Posterior cingulate gyrus (tissue), 11 donors: ENCODE measurements at places on chromosomes 13 and 19.

GRCh38 chr19:33821871-33822270 is 25.2 kb downstream of the KCTD15 start:
- no peak for DNase-seq

- DNase-seq = no peak
These were observed 1.6 kb downstream of the NACC1 start for GRCh38 chr19:13119627-13120026.

- DNase-seq = no peak
These were observed 666.2 kb downstream of the SLITRK6 start for GRCh38 chr13:85132986-85133385.

DNA sequence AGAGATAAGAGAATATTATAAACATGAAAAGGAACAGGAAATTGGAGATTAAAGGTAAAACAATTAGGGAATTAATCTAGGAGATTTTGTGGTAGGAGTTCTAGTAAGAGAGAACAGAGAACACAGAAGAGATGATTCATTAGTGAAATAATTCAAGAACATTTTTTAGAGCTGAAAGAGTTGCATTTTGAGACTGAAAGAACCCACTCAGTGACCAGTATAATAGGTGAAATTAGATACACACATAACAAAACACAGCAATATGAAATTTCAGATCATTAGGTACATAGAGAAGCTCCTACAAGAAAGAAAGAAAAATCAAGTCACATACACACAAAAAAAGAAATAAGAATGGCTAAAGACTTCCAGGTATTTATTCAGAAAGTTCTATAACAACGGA is 144.0 kb downstream of the CYSLTR2 start:
- no peak for DNase-seq

GRCh38 chr13:79989217-79989661 is 351.7 kb downstream of the SPRY2 start:
- DNase-seq = no peak
